ENCODE measurements at places on chromosomes 6 and 20. TPM values are rescaled to one million over a fixed set of nuclear protein-coding genes. Genes with fewer than 3 reads are reported as not detected.

C6orf120 gene
- 11.4 TPM for total RNA-seq

C20orf96 gene
- 2.0 TPM for total RNA-seq

GTF3C6 gene
- 71.8 TPM for total RNA-seq

SOX18 gene
- total RNA-seq: 5.4 TPM

TMEM244 gene
- total RNA-seq: not detected

CST4 gene
- total RNA-seq: not detected

CNR1 gene
- 0.72 TPM for total RNA-seq

PACSIN1 gene
- total RNA-seq: not detected

ZSCAN9 gene
- 6.4 TPM for total RNA-seq

ARMC2 gene
- 2.0 TPM for total RNA-seq

SRC gene
- total RNA-seq: 30.5 TPM

PTGIS gene
- total RNA-seq: 2.9 TPM

MUC22 gene
- total RNA-seq: 0.88 TPM

HLA-DQB1 gene
- total RNA-seq: 1.1 TPM

SNX3 gene
- total RNA-seq: 107 TPM

SLC22A1 gene
- total RNA-seq: 0.44 TPM

SLC2A10 gene
- total RNA-seq: 2.1 TPM

SPEF1 gene
- not detected for total RNA-seq

DNAH8 gene
- total RNA-seq: 0.04 TPM

KCNQ5 gene
- total RNA-seq: 0.96 TPM

MOXD1 gene
- 31.4 TPM for total RNA-seq

SALL4 gene
- 0.44 TPM for total RNA-seq

F13A1 gene
- 2.8 TPM for total RNA-seq

BPIFB2 gene
- 2.0 TPM for total RNA-seq

DEFB132 gene
- total RNA-seq: not detected

IRAK1BP1 gene
- 2.7 TPM for total RNA-seq

C4B gene
- total RNA-seq: 5.3 TPM

NHSL1 gene
- total RNA-seq: 34.8 TPM

LZTS3 gene
- 1.3 TPM for total RNA-seq

PDYN gene
- total RNA-seq: not detected

TCF15 gene
- total RNA-seq: not detected

GRM1 gene
- total RNA-seq: not detected

MMP24 gene
- total RNA-seq: 0.08 TPM

FHL5 gene
- total RNA-seq: 1.8 TPM

BANF2 gene
- not detected for total RNA-seq

ADGB gene
- not detected for total RNA-seq

ALDH8A1 gene
- 0.16 TPM for total RNA-seq

TMEM74B gene
- 1.4 TPM for total RNA-seq

TMEM217 gene
- total RNA-seq: 0.84 TPM

SIRPD gene
- total RNA-seq: not detected

IL17F gene
- total RNA-seq: 0.20 TPM

FKBP1C gene
- not detected for total RNA-seq

TSBP1 gene
- total RNA-seq: not detected

EYA4 gene
- 0.20 TPM for total RNA-seq

PGBD1 gene
- 0.76 TPM for total RNA-seq

DLL1 gene
- 10.4 TPM for total RNA-seq

PPP1R16B gene
- total RNA-seq: 2.3 TPM

FGD2 gene
- total RNA-seq: 9.8 TPM

EGFL8 gene
- total RNA-seq: 10.2 TPM

CCM2L gene
- 1.2 TPM for total RNA-seq

TCF21 gene
- total RNA-seq: 0.72 TPM

THBS2 gene
- total RNA-seq: 50.0 TPM

ENPP3 gene
- 0.24 TPM for total RNA-seq

PSORS1C2 gene
- total RNA-seq: 0.40 TPM

ZNF391 gene
- total RNA-seq: 1.4 TPM

Data from esophagus mucosa (tissue), 1 donor.